ENCODE measurements at places on chromosomes 1 and 21.

DNA sequence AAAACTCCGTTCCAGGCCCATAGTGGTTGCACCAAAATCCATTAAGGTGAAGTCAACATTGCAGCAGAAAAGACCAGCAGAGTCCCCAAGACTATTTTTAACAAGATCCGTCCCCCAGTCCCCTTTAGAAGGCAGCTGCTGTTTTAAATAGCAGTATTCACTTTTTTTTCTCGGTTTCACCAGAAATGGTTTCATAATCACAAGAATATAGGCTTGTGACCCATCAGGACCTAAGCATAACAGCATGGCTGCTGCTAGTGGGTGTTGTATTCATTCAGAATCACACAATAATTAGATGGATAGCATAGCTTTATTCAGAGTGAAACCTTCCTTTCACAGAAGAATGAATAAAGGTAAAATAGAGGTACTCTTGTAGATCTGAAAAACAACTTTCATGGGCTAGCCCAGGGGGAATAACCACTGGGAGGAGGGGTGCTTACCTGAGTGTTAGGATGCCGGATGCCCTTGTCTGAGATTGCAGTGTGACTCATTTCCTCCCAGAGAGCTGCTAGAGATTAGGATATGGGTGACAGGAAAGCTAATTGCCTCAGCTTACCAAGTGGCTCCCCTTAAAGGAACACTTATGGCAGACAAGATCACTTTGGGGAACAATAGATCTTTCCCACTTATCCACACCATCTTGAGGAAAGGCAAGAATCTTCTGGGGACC is 35.0 kb downstream of the ACKR1 start:
- no peak for DNase-seq

- no peak for DNase-seq
Observed at GRCh38 chr1:54460351-54460750, 54.2 kb upstream of the SSBP3 start.

GRCh38 chr1:217090060-217090911 is 367.1 kb upstream of the ESRRG start:
- no peak for DNase-seq

- DNase-seq, result no peak
Observed at GRCh38 chr1:5913078-5913845, 79.0 kb downstream of the NPHP4 start.

- DNase-seq, result no peak
Observed at GRCh38 chr1:160807247-160807646, 11.3 kb downstream of the LY9 start.

- DNase-seq, result no peak
Observed at GRCh38 chr1:66624412-66625060, 90.6 kb downstream of the SGIP1 start.

GRCh38 chr1:200478945-200479558 is 69.2 kb upstream of the ZNF281 start:
- DNase-seq, result no peak

DNA sequence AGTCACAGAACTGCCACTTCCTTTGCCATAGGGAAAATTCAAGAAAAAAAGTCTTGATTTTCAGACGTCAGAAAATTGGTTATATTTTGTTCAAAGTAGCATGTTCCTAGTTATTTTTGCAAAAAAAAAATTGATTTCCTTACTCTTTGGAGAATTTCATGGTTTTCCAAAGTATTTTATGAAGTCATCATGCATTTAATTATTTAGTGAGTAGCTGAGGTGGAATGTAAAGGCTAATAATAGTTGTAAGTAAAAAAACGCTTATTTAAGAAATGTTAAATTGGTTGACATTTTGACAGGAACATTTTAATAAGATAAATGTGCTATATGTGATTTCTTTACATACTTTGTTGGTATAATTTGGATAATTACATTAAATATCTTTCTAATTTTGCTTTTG is 20.8 kb downstream of the TSEN15 start:
- DNase-seq, result no peak

DNA sequence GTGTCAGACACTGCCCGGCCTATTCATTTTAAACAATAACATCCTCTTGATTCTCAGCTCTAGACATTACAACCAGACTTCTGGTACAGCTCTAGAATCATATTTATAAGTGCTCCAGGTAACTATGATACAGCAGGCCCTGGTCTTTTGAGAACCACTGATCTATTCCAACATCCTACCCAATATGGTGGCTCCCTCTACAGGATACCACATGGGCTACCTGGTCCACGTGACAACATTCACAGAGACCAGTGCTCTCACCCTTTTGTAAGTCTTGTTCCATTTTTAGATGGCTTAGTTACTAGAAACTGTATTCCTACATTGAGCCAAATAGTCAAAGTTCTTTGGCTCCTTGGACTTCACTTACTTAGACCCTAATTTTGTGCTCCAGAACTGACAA is 102.9 kb downstream of the PTPN14 start:
- no peak for DNase-seq

All from muscle of arm (tissue), 14 donors.